ENCODE measurements at places on chromosomes 1 and 21. TPM values are rescaled to one million over a fixed set of nuclear protein-coding genes. Genes with fewer than 3 reads are reported as not detected.

- H3K4me3 ChIP-seq: no peak overlapping the region
- H3K27ac ChIP-seq: no peak overlapping the region
- DNase-seq: no peak
These were observed 413.3 kb upstream of the ADGRL2 start for GRCh38 chr1:81387446-81387845.

The MXRA8 gene
- polyA plus RNA-seq: 2.5 TPM

DNA sequence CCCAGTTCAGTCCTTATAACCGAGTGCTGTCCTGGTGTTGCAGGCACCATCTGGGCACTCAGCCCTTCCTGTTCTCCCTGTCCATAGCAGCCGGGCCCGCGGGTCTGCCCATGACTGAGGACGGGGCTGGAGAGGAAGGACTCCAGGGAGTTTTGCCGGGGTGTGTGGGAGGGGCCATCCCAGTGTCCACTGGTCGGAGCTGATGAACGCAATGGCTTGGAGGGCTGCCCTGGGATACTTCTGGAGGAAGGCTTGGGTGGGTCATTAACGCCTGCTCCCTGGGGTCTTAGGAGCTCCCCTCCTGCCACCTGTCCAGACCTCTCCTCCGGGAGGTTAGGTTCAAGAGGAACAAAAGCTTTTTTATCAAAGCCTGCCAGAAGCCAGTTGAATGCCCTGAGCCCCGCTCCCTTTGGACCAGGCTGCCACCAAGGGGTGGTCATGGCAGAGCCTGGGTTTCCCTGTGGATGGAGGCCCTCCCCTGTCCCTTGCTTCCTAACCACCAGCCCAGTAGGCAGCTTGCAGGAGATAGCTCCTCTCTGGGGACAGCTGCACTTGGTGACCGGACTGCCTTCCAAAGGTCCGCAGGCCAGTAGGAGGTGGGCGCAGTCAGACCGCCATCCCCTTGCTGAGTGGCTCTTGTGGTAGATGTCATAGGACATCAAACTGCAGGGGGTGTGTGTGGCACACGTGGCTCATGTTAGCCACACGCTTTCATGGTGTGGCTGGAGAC lies 61.3 kb downstream of the TRIM11 start:
- DNase-seq: no peak
- H3K36me3 ChIP-seq: no peaks in the 10 kb centered on the region
- no peaks in the 10 kb centered on the region for H3K4me1 ChIP-seq

The GABRD gene
- polyA plus RNA-seq: 0.10 TPM

The C4BPA gene
- not detected for polyA plus RNA-seq

DNA sequence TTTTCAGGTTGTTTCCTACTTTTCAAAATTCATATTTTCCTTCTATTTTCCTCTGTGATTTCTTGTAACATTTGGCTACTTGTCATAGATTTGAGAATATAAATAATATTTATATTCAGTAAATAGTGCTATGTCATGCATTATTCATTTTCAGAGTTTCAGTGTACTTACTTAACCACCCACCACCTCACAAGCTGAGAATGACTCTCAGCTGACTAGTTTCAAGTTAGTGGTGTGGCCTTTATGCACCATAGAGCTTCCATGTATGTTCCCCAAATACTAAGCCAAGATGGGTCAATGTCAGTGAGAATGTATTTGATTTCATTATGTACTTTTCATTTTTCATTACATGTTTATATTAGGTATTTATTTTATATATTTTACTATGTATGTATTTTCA lies 56.9 kb upstream of the RGS1 start:
- DNase-seq: no peak
- H3K27ac ChIP-seq: no peak overlapping the region
- no peak overlapping the region for H3K4me3 ChIP-seq
- H3K27me3 ChIP-seq: no peaks in the 10 kb centered on the region

The TMEM200B gene
- 1.5 TPM for polyA plus RNA-seq

- no peaks in the 10 kb centered on the region for H3K4me1 ChIP-seq
- no peak for DNase-seq
- no peaks in the 10 kb centered on the region for H3K27me3 ChIP-seq
- no peak overlapping the region for H3K27ac ChIP-seq
These were observed 39.2 kb upstream of the RUNX1 start for GRCh38 chr21:35088319-35088771.

The PIK3R3 gene
- 4.0 TPM for polyA plus RNA-seq

GRCh38 chr1:103146166-103146565 lies 37.8 kb upstream of the COL11A1 start:
- no peak overlapping the region for H3K4me3 ChIP-seq
- no peak for DNase-seq
- H3K27ac ChIP-seq: no peak overlapping the region

DNA sequence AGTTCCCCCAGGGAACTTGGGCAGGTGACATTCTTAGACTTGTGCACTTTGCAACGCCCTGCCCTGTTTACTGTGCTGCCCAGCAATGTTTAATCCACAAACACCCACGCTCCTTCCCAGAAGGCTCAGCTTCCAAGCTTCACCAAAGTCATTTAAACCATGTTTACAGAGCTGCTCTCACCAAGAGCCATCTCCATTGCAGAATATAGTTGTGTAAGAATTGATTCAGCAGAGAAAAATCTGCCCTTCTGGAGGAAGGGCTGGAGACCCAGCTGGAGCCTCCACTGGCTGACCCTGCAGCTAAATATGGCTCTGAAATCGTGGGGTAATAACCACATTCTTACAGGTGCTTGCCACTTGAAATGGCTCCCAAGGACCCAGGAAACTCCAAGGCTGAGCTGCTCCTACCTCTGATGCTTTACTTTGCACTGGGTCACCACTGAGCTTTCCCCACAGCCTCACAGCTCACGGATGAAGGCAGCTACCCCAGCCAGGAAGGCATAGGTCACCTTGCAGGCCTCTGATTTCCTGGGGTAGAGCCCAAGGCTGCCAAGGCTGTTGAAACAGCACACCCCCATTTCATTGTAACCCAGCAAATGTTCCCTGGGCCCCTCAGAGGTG lies 8.7 kb downstream of the CAPN2 start:
- DNase-seq: no peak
- peaks cover 41% of the 10 kb centered on the region for H3K36me3 ChIP-seq
- H3K27ac ChIP-seq: no peak overlapping the region
- no peak overlapping the region for H3K4me3 ChIP-seq
- peaks cover 27% of the 10 kb centered on the region for H3K4me1 ChIP-seq

DNA sequence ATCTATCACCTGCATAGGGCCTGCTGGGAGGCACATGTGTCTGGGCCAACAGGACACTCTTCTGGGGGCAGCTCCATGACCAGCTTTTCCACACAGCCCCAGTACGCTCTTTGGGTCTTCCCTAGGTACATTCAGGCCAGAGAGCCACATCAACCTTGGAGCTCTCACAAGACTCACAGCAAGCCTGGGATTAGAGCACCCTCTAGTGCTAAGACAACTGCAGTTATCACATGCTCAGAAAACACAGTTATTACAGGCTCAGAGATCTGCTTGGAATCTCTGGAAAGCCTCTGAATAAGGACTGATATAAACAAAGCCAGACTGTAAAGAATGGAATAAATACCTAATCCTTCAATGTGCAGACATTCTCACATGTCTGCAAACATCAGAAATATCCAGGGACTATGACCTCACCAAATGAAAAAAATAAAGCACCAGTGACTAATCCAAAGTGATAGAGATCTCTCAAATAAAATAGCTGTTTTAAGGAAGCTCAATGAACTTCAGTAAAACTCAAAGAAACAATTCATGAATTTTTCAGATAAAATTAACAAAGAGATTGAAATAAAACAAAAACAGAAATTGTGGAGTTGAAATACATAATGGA lies 563.9 kb upstream of the NR5A2 start:
- H3K4me3 ChIP-seq: no peak overlapping the region
- no peaks in the 10 kb centered on the region for H3K4me1 ChIP-seq
- no peaks in the 10 kb centered on the region for H3K27me3 ChIP-seq

DNA sequence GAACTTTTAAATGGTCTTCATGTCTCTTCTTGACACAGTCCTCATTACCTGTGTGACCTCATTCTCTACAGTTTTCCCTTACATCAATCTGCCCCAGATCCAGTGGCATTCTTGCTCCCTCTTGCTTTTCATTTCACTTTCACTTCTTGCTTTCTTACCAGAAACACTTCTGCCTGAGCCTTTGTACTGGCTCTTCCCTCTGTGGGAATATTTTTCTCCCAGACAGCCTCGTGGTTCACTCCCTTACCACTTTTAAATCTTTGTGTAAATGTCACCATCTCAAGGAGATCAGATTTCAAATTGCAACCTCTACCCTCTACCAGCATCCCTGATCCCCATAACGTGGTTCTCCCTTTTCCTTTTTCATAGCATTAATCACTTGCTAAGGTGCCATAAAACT lies 73.2 kb downstream of the DISC1 start:
- H3K36me3 ChIP-seq: peaks cover 2% of the 10 kb centered on the region
- no peak overlapping the region for H3K27ac ChIP-seq
- no peaks in the 10 kb centered on the region for H3K27me3 ChIP-seq
- no peak overlapping the region for H3K4me3 ChIP-seq
- no peaks in the 10 kb centered on the region for H3K4me1 ChIP-seq

DNA sequence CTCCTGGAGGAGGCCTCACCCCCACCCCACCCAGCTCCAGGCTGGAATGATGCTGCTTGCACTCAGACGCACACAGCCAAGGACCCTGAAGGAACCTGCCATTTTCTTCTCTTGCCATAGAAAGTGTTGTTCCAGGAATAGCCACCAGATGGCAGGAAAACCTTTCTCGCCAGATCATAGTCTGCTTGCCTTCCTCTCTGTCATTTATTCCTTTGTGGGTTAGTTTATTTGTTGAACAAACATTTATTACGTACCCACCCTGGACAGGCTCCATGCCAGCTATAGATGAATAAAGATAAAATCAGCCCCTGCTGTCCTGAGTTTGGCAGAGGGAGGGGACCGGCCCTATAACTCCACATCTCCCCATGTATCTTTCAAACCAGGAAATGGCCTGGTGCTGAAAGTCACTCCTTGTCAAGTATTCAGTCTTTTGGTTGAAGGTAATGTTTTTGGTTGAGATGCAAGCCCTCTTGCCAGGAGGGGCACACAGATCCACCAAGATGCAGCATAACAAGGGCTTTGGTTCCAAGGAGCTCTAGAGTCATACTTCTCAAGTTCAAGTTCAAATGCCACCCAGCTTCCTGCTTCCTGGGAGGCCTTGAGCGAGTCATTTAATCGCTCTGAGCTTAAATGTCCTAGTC lies 7.0 kb upstream of the KCNC4 start:
- no peaks in the 10 kb centered on the region for H3K36me3 ChIP-seq
- H3K27ac ChIP-seq: no peak overlapping the region
- H3K4me1 ChIP-seq: peaks cover 25% of the 10 kb centered on the region
- no peak overlapping the region for H3K4me3 ChIP-seq
- peak; percentile 72 for DNase-seq
